ENCODE measurements at places on chromosomes 3 and 15.

GRCh38 chr3:31369637-31370379, 162.9 kb upstream of the STT3B start:
- no peak for DNase-seq

DNA sequence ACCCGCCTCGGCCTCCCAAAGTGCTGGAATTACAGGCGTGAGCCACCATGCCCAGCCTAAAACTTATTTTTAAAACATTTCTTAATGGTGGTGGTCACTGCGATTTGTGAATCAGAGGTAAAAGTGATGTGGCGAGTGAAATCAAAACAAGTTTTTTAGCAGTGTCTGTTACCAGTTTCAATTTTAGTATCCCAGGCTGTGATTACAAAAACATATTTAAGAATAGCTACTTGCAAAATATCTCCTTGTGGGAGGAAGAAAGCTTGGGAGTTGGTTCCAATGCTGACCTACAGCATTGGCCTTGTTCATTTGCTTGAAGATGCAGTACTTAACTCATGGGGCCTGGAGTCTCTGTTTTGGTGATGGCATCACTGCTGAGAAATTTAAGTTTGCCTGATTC, 4.5 kb downstream of the RAB7A start:
- DNase-seq: no peak

DNA sequence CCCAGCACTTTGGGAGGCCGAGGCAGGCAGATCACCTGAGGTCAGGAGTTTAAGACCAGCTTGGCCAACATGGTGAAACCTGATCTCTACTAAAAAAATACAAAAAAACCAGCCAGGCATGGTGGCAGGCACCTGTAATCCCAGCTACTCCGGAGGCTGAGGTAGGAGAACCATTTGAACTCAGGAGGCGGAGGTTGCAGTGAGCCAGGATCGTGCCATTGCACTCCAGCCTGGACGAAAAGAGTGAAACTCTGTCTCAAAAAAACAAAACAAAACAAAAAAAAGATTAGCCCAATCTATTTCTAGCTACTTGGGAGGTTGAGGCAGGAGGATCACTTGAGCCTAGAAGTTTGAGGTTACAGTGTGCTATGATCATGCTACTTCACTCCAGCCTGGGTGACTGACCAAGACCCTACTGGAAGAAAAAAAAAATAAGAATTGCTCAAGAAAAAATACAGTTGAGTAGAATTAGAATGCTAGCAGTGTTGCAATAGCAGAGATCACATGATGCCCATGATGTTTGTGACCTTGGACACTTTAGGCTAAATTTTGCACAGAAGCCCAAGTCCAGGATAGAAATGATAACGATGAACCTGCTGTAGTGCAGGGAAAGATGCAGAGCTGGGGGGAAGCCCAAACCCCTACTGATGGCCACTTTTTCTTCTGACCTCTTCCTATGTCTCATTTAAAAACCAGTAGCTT, 162.2 kb downstream of the LPP start:
- DNase-seq: no peak

- DNase-seq: no peak
These were observed 848.9 kb upstream of the CADM2 start for GRCh38 chr3:84109911-84110310.

- DNase-seq: no peak
These were observed 57.8 kb downstream of the GRIP2 start for GRCh38 chr3:14482271-14482721.

DNA sequence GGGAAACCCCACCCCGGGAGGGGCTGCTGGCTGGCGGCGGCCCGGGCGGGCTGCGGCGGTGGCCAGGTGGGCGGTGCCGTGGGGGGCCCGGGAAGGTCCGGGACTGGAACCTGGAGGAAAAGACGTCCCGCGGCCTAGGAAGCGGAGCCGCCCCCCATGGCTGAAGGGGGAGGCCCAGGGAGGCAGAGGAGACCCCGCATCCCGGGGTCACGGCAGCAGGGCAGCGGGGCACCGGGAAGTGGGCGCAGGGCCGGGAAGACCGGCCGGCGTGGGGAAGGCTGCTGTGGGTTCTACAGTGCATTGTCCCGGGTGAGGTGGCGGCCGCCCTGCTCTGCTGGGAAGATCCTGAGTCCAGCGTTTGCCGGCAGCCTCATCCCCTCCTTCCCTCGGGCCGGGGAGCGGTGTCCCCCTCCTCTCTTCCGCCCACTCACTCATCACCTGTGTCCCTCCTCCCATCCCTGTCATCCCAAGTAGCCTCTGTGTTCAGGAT, 525 bp upstream of the FSTL1 start:
- no peak for DNase-seq

DNA sequence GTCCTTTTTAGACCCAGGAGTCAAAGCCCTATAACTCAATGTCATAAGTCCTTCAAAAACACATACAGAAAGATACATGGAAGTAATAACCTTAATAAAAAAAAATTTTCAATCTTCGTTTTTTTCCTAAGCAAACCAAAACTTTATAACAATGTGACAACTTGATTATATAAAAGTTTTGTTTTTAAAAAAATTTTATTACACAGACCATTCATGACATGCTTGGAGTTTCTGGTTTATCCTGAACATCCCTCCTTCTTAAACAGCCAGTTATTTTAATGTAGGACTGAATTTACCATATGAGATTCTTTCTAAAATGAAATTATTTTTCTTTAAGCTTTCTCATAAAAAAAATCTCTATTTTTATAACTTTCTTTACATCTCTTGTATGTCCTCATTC, 30.7 kb downstream of the IQCF6 start:
- DNase-seq: no peak

All from Calu3 (cell line).